T-helper 1 cell (primary cell): ENCODE measurements at places on chromosomes 7 and 10.

DNA sequence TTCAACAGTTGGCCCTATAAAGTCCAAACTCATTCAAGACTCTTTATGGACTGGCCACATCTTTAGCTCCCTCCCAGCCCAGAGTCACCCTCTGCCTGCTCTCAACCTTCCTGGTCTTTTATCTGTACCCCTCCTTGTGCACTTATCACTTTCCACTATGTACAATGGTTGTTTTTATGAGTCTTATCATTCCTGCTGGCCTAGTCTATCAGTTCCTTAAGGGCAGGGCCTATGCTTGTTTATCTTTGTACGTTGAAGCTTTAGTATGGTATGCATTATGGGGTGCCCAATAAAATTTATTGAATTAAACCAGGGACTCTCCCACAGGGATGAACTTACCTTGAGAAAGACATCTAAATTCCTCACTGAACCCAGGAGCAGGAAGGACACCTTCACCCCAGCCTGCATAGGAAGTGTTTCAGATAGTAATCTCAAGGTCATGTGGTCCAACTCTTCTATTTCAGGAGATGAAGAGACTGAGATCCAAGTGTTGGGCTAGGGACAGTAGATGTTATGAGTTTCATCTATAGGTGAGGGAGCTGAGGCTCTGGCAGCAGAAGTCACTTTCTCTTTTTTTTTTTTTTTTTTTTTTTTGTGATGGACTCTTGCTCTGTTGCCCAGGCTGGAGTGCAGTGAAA, 13.3 kb upstream of the PDCD4 start:
- no peak for DNase-seq

- DNase-seq, result no peak
Observed at GRCh38 chr7:67598469-67598868, 601.8 kb downstream of the TYW1 start.

DNA sequence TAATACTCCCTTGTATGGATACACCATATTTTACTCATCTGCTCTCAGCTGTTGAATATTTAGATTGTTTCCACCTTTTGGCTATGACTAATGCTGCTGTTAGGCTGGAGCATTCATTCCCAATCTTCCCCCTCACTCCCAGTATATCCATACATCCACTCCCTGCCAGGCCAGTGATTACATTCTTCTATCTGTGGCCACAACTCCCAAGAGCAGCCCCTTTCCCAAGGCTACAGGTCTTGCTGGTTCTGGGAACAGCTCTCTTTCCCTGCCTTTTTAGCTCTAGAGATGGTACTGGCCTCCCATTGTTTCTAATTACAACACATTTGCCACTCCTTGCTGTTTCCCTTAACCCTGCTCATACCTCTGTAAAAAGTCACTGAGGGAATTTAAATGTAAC, 28.2 kb downstream of the SFR1 start:
- no peak for DNase-seq

GRCh38 chr7:120774481-120774880, 83.5 kb downstream of the TSPAN12 start:
- no peak for DNase-seq

- DNase-seq, result no peak
Observed at GRCh38 chr7:38318803-38319416, 45.5 kb upstream of the TARP start.

DNA sequence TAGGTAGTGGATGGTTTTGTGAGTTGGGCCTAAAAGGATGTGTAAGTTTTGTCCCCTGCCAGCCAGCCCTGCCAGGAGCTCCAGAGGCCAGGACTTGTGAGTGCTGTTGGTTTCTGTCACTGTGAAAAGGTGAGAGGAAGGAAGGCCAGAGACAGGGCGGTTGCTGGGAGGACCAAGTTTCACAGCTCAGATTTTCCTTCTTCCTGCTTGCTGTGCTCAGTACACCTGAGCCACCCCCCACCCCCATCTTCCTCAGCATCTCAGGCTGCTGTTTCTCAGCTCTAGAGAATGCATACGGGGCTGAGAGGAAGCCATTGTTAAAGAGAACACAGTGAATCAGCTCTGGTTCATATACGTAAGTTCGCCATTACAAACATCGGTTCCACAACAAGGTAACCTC, 139.9 kb downstream of the BUB3 start:
- DNase-seq, result no peak

DNA sequence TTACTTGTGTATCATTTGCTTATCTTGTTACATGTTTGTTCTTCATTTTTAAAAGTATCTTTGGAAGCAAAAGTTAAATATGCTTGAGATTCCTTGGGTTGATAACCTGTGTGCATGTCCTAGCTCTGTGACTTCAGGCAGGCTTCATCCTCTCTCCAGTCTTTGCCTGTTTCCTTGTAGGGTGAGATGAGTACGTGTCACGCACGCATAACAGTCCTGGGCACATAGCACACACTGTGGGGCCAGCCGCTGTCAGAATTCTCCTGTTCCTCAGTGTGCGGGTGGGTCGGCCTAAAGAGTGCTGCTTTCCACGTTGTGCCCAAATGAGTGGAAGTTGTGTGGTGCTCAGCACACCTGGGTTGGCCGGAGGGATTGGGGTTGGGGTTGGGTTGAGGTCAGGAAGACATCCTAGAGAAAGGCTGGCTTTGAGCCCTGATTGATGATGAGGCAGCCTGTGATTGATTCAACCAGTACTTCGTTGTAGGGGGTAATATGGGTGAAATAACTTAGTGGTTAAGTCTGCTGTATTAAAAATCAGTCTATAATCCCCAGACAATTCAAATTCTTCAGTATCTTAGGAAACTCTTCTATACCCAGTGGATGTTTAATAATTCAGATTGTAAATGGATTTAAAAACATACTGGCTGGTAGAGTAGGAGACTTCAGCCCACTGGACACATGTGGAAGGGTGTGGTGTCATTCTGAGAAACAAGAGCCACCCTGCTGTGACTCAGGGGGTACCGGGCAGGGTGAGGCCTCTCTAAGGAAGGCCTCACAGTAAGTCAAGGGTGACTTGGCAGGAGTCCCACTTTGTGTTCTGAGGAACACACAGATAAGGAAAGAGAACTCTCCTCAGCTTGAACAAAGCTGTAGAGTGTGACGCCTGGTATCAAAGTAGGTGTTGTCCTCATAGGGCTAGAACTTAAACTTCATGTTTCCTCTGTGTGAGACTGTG, 54.8 kb downstream of the DAGLB start:
- DNase-seq, result no peak

DNA sequence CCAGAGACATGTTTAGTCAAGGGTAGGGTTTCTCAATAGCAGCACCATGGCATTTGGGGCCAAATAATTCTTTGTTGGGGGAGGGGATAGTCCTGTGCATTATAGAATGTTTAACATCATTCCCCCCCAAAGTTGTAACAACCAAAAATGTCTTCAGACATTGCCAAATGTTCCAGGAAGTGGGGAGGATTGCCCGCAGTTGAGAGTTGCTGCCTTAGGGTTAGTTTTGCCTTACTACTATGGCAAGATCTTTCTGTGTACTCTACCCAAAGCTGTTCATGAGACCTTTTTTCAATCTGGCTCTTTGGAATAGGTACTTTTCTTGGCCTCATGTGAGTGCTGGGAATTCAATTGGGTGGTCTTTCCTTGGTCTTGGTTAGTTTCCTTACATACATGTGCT, 34.1 kb downstream of the SAMD8 start:
- DNase-seq, result no peak

DNA sequence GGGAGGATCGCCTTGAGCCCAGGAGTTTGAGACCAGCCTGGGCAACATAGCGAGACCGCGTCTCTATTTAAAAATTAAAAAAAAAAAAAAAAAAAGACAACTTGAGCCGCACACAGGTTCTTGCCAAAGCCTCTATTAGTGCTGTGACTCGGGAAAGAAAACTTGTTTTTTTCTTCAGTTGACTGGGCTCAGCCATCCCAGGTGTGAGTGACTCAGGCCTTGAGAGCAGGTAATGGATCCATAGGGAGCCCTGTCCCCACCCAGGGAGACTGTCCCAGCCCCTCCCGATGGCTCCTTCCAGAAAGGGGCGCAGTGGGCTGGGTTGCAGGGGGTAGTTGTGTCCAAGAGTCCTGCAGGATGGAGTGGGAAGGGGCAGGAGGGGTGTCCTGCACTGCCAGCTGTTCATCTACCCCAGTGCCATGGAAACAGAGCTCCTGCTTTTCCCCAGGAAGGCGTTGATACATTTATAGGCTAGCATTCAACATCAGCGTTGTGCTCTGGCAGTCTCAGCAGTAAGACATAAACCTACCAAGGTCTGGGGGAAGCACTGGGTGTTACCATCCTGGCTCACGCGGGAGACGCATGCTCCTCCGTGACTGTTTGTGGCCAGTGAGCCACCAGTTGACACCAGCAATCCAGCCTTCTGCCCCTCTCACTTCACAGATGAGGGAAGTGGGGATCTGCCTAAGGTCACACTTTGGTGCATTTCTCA, 126.6 kb downstream of the CUX1 start:
- DNase-seq, result no peak

GRCh38 chr10:69864321-69864720, 62.6 kb downstream of the COL13A1 start:
- no peak for DNase-seq

GRCh38 chr7:22137026-22137425, 191.3 kb upstream of the CDCA7L start:
- DNase-seq, result no peak

DNA sequence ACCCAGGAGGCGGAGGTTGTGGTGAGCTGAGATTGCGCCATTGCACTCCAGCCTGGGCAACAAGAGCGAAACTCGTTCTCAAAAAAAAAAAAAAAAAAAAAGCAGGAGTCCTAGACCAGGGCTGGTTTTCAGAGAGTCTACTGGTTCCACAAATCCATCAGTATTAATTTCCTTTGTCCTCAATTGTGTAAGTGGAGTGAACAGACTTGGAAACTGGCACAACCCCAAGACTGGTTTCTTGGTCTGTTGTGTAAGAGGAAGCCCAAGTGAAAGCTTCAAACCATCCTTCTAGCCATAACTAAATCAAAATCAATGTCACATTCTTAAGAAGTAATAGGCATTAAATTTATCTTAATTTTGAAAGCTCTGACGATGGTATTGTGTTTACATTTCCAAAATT, 213.6 kb downstream of the DGKI start:
- DNase-seq, result no peak

GRCh38 chr7:27048438-27048837, 47.4 kb downstream of the HOXA1 start:
- no peak for DNase-seq

DNA sequence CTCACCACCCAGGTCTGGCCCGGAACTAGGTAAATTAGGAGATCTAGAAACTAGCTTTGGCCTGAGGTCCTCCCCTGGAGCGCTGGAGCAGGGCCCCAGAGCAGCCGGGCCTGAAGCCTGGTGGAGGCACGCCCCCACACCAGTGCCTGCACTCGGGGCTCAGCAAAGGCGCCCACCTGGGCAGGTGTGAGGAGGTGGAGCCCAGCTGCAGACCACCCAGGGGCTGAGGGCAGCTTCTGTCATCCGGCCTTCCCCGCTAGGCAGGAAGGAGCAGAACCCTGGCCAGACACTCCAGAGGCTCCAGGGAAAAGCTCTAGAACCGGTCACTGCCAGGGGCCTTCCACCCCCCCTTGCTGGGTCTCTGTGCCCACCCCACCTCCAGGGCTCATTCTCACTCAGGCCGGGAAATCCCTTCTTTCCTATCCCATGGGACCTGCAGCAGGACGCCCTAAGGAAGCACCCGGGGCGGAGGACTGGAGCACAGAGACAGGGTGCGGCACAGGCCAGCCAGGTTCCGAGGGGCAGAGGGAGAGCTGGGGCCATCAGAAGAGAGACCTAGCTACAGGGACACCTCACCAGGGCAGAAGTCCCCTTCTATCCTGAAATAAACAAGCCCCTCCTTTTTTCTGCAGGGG, 161.2 kb downstream of the NRF1 start:
- no peak for DNase-seq

DNA sequence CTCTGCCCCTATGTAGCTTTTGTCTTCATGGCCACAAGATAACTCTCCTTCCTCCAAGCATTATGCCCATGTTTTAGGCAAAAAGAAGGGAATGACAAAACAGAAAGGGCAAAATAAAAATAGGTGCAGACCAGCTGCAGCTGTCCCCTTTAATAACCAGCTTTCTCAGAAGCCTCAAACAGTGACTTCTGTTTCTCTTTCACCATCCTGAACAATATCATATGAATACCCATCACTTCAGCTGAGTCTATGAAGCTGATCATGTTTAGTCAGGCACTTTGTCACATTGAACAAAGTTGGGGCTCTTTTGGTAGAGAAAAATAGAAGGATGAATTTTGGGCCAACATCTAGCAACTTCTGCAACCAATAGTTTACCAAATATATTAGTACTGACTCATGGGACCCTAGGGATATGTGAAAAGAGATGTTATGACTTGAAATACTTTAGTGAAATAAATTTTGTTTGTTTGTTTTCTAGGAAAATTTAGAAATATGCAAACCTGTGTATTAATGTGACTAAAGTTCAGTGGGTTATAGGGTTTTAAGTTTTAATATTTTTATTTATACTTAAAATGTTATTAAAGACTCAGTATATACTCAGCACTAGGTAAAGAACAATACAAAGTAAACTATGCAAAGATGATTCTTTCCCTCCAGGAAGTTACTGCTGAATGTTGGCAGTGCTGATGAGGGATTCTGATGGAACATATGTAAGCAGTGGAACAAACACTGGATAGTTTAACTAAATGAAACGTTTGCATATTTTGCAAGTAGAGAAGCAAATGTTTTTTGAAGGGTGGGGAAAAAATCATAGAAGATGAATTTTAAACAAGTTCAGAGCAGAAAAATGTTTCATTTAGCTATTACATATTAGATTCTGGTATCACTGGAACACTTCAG, 133.7 kb downstream of the FOXP2 start:
- DNase-seq, result no peak

DNA sequence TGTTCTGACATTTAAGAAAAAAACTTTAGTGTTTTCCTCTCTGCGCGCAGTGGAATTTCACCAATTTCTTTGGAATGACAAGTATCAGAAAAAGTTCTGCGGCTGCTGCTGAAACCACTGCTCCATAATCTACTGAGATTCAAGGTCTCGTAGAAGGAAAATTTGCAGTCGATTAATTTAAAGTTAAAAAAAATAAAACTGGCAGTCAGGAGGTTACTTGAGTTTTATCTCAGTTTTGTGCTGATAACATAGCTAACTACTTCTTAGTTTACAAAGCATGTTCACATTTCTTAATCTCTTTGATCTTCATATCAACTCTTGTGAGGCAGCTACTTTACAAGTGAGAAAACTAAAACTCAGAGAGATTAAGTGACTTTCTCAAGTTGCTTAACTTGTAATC, 18.2 kb upstream of the CALD1 start:
- no peak for DNase-seq

GRCh38 chr10:96129387-96130325, at the start of gene ZNF518A:
Gene ZNF518A (plus strand): TSS chr10:96130297. CDS start chr10:96156323, 26,026 bp downstream.
- peak; percentile 86 for DNase-seq

DNA sequence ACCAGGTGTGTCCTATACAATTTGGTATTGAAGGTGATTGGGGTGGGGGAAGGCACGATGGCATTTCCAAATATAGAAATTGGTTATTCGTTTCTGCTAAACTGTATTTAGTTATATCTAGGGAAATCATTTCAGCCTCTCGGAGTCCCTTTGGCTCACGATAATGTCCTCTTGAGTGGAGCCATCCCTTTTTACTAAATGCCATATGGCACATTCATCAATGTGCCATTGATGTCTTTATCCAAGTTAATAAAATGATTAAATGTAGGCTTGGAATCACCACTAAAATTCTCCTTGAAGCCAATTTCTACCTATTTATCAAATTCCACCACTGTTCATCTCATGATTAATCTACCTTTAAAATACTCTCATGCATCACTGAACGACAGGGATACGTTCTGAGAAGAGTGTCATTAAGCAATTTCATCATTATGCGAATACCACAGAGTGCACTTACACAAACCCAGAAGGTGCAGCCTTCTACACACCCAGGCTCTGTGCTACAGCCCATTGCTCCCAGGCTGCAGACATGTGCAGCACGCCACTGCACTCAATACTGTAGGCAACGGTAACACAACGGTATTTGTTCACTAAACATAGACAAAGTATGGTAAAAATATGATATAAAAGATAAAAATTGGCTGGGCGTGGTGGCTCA, 219.2 kb upstream of the C7orf33 start:
- no peak for DNase-seq
